Right cardiac atrium (tissue), 5 donors: ENCODE measurements at places on chromosomes 11 and 22. TPM values are rescaled to one million over a fixed set of nuclear protein-coding genes. Genes with fewer than 3 reads are reported as not detected.

UQCR10 gene
- 274 TPM for total RNA-seq

PVALB gene
- not detected for total RNA-seq

LDHAL6A gene
- total RNA-seq: 0.20 TPM

XRCC6 gene
- 160 TPM for total RNA-seq

CCDC73 gene
- not detected for total RNA-seq

BTG4 gene
- total RNA-seq: not detected

RBMXL2 gene
- not detected for total RNA-seq

SCT gene
- total RNA-seq: 1.1 TPM

KRTAP5-7 gene
- total RNA-seq: not detected

C22orf42 gene
- not detected for total RNA-seq

LRP5 gene
- 88.8 TPM for total RNA-seq

TUBA8 gene
- 123 TPM for total RNA-seq

CASP1 gene
- total RNA-seq: 8.7 TPM

AQP11 gene
- 1.2 TPM for total RNA-seq

TRIM68 gene
- 10.0 TPM for total RNA-seq

PAAF1 gene
- 19.3 TPM for total RNA-seq

CEND1 gene
- 0.37 TPM for total RNA-seq

TYR gene
- total RNA-seq: not detected

KREMEN1 gene
- total RNA-seq: 73.0 TPM

CHRM1 gene
- total RNA-seq: 0.09 TPM

RHOD gene
- 51.0 TPM for total RNA-seq

OR52R1 gene
- total RNA-seq: not detected

C11orf42 gene
- total RNA-seq: not detected

CCDC87 gene
- 0.53 TPM for total RNA-seq

ADAMTS8 gene
- 1.2 TPM for total RNA-seq

SMTNL1 gene
- not detected for total RNA-seq

DCPS gene
- 14.9 TPM for total RNA-seq

IGSF9B gene
- total RNA-seq: 58.9 TPM

TRIM49 gene
- total RNA-seq: not detected

HBB gene
- total RNA-seq: 111 TPM

CAT gene
- total RNA-seq: 98.1 TPM

POU2AF3 gene
- total RNA-seq: 0.36 TPM

MS4A6E gene
- total RNA-seq: not detected

MMP10 gene
- not detected for total RNA-seq

PRAME gene
- not detected for total RNA-seq

BRSK2 gene
- 2.3 TPM for total RNA-seq

TRMT112 gene
- total RNA-seq: 101 TPM

CNGA4 gene
- not detected for total RNA-seq

ARHGAP8 gene
- total RNA-seq: 1.9 TPM

OR5P2 gene
- not detected for total RNA-seq

DNAJB7 gene
- not detected for total RNA-seq

FGF19 gene
- total RNA-seq: not detected

OR2AT4 gene
- total RNA-seq: not detected

MPZL3 gene
- total RNA-seq: 1.3 TPM

GTSE1 gene
- 1.2 TPM for total RNA-seq

PICK1 gene
- 24.4 TPM for total RNA-seq

KCNE3 gene
- total RNA-seq: 7.4 TPM

DBX1 gene
- not detected for total RNA-seq
